Mesendoderm (in vitro differentiated cells): ENCODE measurements at places on chromosomes 12 and 14.

DNA sequence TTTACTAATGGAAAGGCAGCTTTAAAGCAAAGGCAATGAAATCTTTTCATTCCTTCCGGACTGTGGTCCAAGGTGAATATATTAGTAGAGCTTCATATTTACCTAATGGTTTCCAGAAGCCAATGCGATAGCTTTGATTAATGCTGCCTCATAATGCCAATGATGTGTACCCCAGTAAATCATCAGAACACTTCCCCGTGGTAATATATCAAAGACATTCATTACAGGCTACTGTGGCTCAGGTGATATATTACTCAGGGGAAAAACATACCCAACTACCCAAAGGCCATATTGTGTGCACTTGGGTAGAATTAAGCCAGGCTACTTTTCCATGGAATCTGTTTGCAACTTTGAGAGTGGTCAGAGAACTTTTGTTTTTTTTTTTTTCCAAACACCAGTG is 69.4 kb upstream of the DACT1 start:
- no peak for DNase-seq

GRCh38 chr14:30559638-30560091 is 707 bp downstream of the G2E3 start:
- DNase-seq: peak; percentile 72

DNA sequence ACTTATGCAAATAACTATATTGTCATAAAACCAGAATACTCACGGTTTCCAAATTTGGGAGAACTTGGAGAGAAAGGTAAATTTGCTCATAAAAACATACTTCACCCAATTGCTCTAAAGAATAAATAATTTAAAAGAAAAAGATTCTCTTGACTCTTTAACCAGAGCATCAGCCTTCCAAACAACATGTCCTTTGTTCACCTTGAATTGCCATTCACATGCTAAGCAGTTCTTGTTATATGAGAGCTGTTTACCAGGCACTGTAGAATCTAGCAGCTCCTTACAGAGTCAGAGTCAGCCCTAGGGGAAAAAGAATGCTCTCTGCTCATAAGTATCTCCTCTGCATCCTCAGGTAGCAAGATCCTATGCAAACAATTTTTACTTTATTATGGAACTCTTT is 10.2 kb downstream of the SLCO1A2 start:
- peak; percentile 50 for DNase-seq

DNA sequence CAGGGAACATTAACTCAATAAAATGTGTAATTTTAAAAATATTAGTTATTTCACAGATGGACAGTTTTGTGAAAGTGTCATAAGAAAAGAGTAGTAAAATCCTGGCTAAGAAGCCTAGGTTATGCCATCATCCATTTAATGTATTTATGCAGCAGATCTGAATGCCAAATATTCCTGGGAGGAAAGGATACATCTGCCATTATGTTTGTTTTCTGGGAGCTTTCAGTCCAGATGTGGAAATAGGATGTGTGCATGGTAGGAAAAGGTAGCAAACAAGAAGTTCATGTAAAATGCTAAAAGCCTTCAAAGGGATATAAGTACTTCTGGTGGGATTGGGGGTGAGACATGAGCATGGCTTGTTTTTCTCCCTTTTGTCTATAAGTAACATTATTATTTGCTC is 27.0 kb upstream of the CLEC14A start:
- DNase-seq: no peak
